Effector CD4-positive, alpha-beta T cell (primary cell): ENCODE measurements at places on chromosomes 7 and 10.
A peak's percentile ranks its signal among the peaks of the same experiment; 100 is the strongest.

DNA sequence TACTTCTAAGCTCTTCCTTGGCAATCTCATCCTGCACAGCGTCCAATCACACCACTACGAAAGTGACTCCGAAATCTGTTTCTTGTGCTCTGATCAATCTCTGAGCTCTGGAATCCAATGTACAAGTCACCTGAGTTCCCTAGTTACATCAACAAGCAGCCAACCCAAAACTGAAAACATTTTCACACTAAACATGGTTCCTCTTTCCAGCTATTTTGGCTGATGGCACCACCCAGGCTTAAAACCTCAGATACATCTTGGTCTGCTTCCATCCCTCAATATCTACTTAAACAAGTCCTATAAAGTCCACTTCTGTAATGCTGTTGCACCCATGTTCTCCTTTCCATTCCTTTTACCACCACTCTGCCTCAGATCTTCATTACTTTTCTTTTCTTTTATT, 3.6 kb downstream of the BLOC1S2 start:
- no peak for DNase-seq

DNA sequence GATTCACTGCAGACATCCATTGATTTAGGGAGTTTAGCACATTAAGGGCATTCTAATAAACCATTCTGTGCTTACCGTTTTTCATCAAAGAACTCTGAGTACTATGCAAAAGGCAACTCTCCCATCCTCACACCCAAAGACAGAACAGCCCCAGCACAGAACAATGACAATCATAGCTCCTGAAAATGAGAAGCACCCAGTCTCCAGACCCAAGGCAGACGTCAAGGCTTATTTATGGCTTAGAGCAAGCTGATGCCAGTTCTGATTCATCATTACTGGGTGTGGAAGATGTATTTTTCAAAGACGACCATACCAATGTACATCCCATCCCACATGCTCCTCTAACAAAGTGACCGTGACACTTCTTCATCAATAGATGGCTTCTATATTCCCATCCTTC, 67.6 kb downstream of the OSBPL3 start:
- DNase-seq, result no peak

GRCh38 chr7:149868623-149869290, 5.0 kb upstream of the ATP6V0E2 start:
- DNase-seq, result no peak

DNA sequence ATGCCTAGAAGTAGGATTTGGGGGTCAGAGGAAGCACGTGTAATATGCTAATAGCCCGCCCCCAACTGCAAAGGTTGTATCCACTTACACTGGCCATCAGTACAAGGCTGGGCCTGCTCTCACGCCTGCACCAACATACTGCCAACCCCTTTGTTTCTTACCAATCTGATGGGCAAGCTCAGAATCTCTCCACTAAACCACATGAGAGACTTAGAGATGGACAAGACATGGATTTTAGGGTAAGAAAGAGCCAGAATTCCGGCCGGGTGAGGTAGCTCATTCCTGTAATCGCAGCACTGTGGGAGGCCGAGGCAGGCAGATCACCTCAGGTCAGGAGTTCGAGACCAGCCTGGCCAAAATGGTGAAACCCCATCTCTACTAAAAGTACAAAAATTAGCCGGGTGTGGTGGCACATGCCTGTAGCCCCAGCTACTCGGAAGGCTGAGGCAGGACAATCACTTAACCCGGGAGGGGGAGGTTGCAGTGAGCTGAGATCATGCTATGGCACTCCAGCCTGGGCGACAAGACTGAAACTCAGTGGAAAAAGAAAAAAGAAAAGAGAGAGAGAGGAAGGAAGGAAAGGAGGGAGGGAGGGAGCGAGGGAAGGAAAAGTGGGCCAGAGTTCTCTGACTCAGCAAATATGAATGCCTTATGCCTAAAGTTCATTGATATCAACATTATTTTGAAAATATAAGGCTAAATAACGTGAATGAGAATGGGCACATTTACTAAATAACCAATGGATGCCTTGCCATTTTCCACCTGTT, 162.2 kb downstream of the SLIT1 start:
- DNase-seq, result no peak

DNA sequence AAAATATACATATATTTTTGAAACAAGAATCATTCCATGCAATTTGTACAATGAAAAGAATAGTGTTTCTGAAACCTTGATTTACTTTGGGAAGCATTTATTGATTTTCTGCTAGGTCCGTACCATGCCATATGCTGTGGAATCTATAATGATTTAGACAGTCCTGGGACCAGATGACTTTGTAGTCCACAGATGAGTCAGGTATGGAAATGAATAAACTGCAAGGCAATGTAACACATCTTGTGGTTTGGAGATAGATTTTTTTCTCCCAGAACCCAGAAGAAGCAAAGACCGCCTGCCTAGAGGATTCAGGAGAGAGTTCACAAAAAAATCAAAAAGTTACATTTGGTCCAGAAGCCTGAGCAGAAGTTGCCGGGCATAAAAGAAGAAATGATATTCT, 190.4 kb downstream of the GPR37 start:
- DNase-seq, result no peak

- no peak for DNase-seq
These were observed 18.2 kb upstream of the UNCX start for GRCh38 chr7:1214516-1214915.

DNA sequence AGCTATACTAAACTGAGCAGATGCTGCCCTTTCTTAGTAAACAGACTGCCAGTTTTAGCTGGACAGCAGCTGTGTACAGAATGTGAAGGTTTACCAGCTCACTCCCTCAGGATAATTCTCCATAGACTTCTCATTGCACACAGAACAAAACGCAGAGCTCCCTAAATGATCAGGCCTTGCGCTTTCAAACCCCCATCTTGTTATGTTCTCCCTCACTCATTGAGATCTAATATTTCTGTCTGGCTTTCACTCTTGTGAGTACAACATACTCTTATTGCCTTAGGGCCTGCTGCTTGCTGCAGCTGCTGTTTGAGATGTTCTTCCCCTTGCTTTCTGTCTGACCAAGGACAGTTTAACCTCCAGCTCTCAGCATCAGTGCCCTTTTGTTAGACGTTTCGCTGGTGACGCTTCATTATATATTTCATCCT, 17.3 kb downstream of the VWDE start:
- no peak for DNase-seq

DNA sequence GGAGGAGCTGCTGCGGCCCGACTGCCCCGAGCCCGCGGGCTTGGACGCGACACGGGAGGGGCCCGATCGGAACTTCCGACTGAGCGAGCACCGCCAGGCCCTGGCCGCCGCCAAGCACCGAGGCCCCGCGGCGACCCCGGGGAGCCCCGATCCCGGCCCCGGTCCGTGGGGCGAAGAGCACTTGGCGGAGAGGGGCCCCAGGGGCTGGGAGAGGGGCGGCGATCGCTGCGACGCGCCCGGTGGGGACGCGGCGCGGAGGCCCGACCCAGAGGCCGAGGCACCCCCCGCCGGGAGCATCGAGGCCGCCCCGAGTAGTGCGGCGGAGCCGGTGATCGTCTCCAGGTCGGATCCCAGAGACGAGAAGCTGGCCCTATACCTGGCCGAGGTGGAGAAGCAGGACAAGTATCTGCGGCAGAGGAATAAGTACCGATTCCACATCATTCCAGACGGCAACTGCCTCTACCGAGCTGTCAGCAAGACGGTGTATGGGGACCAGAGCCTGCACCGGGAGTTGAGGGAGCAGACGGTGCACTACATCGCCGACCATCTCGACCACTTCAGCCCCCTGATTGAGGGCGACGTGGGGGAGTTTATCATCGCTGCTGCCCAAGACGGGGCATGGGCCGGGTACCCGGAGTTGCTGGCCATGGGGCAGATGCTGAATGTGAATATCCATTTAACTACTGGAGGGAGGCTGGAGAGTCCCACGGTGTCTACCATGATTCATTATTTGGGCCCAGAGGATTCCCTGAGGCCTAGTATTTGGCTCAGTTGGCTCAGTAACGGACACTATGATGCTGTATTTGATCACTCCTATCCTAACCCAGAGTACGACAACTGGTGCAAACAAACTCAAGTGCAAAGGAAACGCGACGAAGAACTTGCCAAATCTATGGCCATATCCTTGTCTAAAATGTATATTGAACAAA, 1.4 kb downstream of the OTUD1 start:
- peak; percentile 14 for DNase-seq

DNA sequence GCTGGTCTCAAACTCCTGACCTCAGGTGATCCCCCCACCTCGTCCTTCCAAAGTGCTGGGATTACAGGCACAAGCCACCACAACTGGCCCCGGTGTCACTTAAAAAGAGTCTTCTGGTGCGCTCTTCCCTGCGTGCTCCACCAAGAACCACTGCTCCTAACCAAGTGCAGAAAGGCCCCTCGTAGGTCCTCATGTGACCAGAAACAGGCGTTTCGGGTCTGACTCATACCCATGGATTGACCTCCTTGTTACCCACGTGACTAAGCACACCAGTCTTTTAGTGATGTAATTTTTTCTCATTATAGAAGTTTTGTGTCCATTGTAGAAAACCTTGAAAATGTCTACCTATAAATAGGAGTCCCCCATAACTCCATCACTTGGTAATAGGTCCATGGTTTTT, 13.9 kb downstream of the FKBP6 start:
- DNase-seq, result no peak

- DNase-seq, result no peak
These were observed 13.6 kb upstream of the C10orf120 start for GRCh38 chr10:122713091-122713885.

- no peak for DNase-seq
These were observed 125.7 kb downstream of the TEX36 start for GRCh38 chr10:125557311-125557710.

DNA sequence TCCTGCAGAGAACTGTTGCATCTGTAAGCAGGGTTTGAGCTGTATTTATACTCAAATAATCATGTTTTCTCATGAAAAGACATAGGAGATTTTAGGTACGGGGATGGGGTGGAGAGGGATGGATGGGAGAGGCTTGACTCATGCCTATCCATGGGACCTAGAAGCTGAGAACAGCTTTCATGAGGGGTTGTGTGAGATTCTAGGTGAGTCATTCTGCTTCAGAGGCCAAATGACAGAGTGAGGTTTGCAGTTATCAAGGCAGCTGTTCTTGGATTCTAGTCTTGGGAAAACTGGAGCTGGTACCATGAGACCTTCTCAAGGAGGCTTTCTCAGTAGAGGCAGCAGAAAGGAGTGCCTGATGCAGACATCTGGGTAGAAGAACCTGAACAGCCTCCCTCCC, 746.9 kb downstream of the TYW1 start:
- no peak for DNase-seq

GRCh38 chr10:86401588-86402282, 35.1 kb upstream of the GRID1 start:
- no peak for DNase-seq

- no peak for DNase-seq
These were observed 166.8 kb upstream of the HABP2 start for GRCh38 chr10:113386005-113386404.

DNA sequence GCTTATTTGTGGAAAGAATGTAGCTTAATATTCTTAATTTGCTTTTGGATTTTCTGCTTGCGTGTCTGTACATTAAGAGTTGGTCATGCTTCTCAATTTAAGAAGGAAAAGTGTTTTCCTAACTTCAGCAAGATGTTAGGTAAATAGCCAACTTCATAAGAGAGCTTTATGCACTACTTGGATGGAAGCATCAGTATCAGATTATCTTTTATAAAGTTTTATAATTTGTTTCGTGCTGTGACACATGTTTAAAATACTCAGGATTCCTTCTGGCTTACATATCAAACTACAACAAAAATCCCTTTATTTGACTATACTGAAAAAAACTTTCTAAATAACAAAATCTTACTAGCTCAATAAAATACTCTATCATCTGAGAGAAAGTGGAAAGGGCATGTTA, 34.8 kb upstream of the AGR2 start:
- DNase-seq, result no peak

DNA sequence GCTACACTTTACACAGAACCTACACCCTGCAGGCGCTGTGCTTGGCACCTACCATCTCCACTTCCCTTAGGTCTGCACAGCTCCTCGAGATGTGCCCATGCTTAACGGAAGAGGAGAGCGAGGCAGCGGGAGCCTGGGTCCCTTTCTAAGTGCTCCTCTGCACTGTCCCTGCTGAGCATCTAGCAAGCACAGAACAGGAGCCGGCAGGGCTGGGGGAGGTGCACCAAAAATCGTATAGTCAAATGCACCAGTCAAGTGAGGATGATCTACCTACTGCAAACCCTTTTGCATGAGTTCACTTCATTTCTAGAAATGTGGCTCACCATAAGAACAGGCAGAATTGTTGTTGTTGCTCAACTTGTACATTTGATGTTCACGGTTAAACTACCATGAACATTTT, 267.7 kb downstream of the TNS3 start:
- DNase-seq, result no peak

GRCh38 chr10:31171402-31172083, 139.9 kb upstream of the ZNF438 start:
- DNase-seq, result no peak

GRCh38 chr10:14329746-14330173, 964 bp downstream of the FRMD4A start:
- DNase-seq, result no peak

- no peak for DNase-seq
These were observed 141.3 kb downstream of the EPC1 start for GRCh38 chr10:32205670-32206069.

DNA sequence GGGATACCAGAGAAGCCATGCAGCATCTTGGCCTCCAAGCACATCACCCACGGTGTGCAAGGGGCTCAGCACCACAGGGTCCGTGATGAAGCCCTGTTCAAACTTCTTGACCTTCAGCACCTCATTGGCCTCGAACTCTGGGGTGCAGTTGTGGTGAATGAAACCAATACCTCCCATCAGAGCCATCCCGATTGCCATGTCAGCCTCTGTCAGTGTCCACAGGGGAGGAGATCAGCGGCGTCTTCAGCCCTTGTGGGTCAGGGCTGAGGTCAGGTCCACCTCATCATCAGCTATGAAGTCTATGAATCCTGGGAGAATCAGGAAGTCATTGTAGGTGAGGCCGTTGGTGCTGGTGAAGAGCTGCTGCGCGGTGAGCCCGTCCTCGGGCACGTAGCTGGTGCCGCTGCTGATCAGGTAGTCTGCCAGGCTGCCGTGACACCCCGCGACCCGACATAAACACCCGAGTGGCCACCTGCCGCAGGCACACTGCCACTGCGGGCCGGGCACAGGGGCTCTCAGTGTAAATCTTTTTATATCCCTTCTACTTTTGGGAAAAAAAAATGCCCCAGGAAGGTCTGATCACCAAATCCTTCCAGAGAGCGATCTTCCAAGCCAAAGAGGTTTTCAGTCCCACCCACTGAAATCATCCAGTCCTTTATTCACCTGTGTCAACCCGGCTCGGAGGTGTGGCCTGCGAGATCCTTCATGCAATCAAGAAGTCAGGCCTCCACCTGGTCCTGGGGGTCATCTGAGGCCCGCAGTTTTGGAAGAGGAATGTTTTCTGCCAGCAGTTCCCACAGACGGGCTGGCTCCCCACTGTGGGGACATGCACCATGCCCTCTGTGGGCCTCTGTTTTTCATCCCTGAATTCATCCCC, 144.1 kb upstream of the KCNMA1 start:
- no peak for DNase-seq

- DNase-seq, result no peak
These were observed 891.9 kb upstream of the MBL2 start for GRCh38 chr10:53664282-53665019.

GRCh38 chr7:81721437-81721836, 48.4 kb downstream of the HGF start:
- no peak for DNase-seq

GRCh38 chr7:9983048-9983447, 990.6 kb upstream of the PHF14 start:
- DNase-seq, result no peak

- DNase-seq, result no peak
These were observed 85.7 kb downstream of the DYNC2I1 start for GRCh38 chr7:158941821-158942605.
